ENCODE measurements at places on chromosomes 1 and 21.
A peak's percentile ranks its signal among the peaks of the same experiment; 100 is the strongest.

- DNase-seq = peak; percentile 42
Observed at GRCh38 chr1:202144402-202145067, at the start of gene ARL8A. TSS of gene ARL8A (minus strand) at chr1:202144737. CDS start at chr1:202144572, 165 bp downstream.

GRCh38 chr1:119652587-119652986 lies 4.5 kb upstream of the ZNF697 start:
- DNase-seq = no peak

- DNase-seq = peak; percentile 42
Observed at GRCh38 chr1:201505503-201505890, 1.4 kb downstream of the CSRP1 start.

GRCh38 chr1:246591958-246592357 lies 25.7 kb downstream of the CNST start:
- DNase-seq = no peak

DNA sequence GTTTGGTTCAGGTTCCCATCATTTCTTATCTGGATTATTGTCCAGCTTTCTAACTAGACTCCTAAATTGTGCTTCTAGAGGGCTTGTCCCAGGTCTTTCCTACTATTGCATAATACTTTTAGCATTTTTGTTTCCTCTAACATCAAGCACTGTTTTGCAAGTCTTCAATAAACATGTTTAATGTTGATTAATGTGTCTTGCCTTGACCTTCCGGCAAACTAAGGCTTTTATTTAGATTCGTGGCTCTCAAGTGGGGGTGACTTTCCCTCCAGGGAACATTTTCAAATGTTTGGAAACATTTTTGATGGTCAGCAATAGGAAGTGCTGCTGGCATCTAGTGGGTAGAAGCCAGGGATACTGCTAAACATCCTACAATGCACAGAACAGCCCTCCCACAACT lies 90.7 kb downstream of the RPE65 start:
- DNase-seq = no peak

- no peak for DNase-seq
Observed at GRCh38 chr1:24767351-24767750, 22.1 kb downstream of the CLIC4 start.

GRCh38 chr1:26717017-26717491 lies 21.2 kb downstream of the ARID1A start:
- no peak for DNase-seq

- DNase-seq = no peak
Observed at GRCh38 chr1:180309338-180309737, 79.3 kb downstream of the LHX4 start.

DNA sequence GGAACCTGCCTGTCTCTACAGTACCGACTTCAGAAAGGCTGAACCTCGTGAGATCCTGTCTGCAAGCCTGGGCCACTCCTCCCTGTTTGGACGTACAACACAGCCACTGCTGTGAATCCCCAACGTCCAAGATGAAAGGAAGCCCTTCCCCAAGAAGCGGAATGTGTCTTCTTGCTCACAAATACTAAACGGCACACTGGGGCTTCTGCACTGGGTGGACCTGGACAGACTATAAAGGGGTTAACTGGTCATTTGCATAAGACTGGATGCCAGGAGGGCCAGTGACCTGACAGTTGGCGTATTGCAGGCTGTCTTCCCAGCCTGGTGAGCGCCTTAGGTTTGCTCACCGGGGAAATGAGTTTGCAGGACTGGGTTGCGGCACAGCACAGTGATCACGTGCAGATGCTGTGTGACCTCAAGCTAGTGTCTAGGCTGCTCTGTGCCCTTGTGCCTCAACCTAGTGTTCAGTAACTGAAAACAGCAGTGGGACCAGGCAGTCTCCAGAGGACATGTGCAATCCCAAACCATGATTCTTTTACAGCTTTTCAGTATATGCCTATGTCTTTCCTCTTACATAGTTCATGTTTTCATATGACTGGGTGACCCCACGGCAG lies 19.5 kb upstream of the AJAP1 start:
- DNase-seq = no peak

GRCh38 chr1:72649211-72649888 lies 367.0 kb upstream of the NEGR1 start:
- DNase-seq = no peak

DNA sequence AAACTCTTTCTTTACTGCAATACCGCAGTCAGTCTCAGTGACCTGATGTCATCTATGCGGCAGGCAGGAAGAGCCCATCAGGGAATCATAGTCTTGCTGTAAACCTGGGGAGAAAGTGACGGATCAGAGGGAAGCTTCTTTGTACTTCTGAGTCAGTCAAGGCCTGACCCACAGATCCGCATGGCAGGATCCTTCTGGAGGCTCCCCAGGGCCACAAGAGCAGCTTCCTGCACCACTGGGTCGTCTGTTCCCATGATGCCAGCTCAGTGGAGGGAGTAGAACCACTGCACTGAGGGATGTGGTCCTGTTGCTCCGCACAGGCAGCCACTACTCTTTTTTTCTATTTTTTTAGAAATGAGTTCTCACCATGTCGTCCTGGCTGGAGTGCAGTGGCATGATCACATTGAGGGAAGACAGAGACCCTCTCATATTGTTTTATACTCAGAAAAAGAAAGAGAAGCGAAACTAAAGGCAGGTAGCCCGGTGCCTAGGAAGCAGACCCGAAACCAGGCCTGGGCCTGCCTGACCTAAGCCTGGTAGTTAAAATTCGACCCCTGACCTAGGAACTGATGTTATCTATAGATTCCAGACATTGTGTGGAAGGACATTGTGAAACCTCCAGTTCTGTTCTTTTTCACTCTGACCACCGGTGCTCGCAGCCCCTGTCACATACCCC lies 6.3 kb upstream of the ERVH48-1 start:
- no peak for DNase-seq

GRCh38 chr1:221810406-221810805 lies 68.5 kb upstream of the DUSP10 start:
- no peak for DNase-seq

GRCh38 chr1:115121793-115122192 lies 32.5 kb upstream of the TSPAN2 start:
- DNase-seq = no peak

GRCh38 chr21:38671773-38672172 lies 134.0 kb upstream of the ETS2 start:
- no peak for DNase-seq

GRCh38 chr21:39189857-39190604 lies 6.8 kb upstream of the PSMG1 start:
- no peak for DNase-seq

DNA sequence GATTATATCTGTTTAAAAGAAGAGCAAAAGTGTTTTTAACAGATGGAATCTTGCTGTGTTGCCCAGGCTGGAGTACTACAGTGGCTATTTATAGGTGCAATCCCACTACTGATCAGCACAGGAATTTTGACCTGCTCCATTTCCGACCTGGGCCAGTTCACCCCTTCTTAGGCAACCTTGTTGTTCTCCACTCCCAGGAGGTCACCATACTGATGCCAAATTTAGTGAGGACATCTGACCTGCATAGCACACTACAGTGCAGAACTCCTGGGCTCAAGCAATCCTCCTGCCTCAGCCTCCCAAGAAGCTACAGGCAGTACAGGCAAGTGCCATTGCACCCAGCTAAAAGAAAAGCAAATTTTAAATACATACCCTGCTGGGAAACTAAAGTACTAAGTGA lies 11.3 kb upstream of the NUP210L start:
- DNase-seq = no peak

DNA sequence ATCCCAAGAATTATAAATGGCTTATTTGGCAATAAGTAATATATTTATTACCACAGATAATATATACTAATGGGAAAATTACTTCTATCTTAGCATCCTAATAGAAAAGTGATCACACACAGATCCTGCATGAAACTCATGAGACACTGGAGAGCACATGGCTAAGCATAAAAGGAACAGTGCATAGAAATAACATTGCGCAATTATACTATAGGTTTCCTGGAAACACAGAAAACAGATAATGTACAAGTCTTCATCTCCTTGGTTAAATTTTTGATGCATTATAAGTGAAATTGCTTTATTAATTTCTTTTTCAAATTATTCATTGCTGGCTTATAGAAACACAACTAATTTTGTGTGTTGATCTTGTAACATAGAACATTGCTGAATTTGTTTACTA lies 210.4 kb downstream of the USH2A start:
- DNase-seq = no peak

DNA sequence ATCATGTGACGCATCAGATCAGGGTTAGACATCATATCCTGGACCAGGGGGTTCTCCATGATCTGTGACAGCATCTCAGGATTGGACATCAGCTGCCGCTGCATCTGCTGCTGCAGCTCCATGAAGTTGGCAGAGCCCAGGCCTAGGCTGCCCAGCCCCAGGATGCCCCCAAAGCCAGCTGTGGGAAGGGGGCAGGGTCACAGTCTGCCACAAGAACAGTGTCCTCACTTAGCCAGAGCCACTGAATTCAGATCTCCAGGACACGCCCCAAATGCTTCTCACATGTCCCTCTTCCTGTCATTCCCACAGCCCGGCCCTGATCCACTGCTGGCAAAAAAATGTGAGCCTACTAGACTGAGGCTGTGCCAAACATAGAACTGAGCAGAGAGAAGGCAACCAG lies 3.2 kb downstream of the UBQLN4 start:
- no peak for DNase-seq

GRCh38 chr1:230031131-230031530 lies 35.9 kb upstream of the GALNT2 start:
- no peak for DNase-seq

DNA sequence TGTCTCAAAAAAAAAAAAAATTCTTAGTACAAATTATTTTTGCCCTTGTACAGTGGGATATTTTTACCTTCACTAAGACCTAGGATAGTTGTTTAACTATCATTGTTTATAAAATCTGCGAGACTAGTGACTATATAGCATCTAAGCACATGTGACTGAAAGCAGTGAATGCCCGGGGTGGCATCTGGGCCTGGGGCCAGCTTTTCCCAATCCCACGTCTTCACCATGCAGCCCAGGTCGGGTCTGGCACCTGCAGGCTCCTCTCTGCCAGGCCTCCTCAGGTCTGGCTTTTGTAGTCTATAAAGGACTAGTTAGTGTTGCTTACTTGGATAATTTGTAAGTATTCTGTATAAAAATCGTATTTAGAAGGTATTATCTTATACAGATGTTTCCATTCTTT lies 40.8 kb downstream of the CBS start:
- no peak for DNase-seq

DNA sequence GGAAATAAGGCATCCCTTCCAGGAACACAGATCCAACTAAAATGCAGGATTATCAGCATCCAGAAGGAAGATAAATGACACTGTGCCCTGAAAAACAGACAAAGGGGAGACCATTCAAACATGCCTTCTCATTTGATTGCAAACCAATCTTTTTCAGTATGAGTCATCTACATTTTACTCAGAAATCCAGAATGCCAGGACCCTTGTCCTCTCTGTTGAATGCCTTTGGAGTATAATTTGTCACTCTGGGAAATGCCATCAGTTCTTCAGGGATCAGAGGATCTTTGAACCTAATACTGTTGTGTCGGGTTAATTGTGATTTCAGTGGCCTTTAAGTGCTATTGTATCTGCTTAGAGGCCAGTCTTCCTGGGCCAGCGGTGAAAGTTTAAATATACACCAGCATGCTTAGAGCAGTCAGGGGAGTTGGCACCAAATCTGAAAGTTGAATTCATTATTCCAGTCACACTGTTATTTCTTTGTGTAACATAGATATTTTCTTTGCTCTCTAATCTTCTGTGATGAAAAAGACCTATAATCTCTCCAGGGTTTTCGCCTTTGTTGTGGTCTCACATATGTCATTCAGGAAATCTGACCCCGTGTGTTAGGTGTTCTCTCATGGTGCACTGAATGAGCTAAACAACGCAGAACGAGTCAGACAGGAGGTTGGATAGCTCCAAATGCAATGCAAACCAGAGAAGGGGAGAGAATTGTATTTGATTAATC lies 364.8 kb upstream of the SGIP1 start:
- DNase-seq = no peak

- no peak for DNase-seq
Observed at GRCh38 chr1:225427235-225428067, at the start of gene LBR. TSS of gene LBR (minus strand) at chr1:225428038. CDS start at chr1:225424075, 3,963 bp downstream.

GRCh38 chr21:25330266-25330665 lies 277.0 kb downstream of the MRPL39 start:
- DNase-seq = no peak

DNA sequence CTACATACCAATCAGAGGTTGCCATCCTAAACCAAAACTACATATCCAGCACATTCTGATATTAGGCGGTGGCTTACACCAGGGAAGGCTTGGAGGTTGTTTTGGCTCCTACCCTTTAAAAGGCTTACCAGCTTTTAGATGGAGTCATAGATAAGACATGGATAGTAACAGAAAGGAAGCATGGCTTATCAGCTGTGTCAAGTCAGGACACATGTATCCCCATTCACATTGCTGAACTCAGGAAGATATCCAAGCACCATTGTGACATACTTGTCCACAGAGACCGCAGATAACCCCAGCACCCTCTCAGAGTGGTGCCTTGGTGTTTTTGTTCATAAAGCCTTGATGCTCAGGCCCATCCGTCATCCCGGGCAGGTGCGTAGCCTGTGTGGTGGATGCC lies 39.7 kb downstream of the ADARB1 start:
- DNase-seq = no peak

DNA sequence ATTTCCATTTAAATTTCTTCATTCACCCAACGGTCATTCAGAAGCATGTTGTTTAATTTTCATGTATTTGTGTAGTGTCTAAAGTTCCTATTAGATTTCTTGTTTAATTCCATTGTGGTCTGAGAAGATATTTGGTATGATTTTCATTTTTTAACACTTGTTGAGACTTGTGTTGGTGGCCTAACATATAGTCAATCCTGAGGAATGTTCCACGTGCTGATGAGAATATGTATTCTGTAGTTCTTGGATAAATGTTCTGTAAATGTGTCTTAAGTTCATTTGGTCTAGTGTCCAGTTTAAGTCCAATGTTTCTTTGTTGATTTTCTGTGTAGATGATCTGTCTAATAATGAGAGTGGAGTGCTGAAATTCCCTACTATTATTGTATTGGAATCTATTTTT lies 22.7 kb upstream of the LCE5A start:
- DNase-seq = no peak

- no peak for DNase-seq
Observed at GRCh38 chr1:15850471-15851001, 3.0 kb downstream of the SPEN start.

DNA sequence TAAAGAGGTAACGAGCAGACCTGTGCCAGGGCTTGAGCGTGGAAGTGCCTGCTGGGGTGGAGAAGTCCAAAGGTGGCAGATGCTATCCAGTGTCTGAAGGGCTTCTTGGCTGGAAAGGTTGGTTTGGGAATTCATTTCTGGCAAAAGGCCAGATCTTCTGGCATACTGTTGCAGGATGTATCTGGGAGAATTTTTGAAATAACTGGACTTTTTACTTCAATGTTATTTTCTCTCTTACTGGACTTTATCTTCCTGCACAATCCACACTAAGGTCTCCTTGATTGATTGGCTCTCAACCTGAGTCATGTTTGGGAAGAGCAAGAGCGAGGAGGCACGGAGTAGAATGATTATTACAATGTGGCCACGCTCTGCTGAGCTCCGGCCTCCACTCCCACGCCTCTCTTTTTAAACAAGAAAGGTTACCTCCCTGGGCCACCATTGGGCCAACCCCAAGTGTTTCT lies 278.4 kb downstream of the TM2D1 start:
- DNase-seq = no peak
